ENCODE measurements at places on chromosomes 11 and 22.

DNA sequence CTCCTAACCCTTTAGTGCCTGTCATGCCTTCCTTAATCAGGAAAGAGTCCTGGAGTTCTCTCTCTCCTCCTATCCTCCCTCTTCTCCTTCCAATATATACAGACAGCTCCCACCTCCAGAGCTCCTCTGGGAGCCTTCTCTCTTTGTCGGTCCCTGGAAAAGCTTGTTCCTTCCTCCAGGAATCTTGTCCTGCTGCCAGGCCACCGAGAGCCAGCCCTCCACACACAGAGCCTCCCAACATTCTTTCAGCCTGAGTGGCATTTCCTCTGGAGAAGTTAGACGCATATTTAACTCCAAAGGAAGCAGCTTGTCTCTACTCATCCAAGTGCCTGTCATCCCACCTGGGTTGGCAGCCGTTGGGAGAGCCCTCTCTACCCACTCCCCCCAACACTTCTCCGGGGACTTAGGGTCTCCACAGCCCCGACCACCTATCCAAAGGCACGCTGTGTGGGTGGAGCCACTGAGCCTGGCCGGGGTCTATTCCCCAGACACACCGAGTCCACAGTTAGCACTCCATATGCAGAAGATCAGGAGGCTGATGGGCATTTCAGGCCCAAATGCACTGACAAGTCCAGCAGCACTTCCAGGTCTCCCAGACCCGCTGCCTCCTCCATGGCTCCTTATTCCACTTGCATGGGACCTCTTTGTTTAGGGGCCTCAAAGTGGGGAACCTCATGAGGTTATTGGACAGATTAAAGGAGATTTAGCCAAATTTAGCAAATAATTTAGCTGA is 31.1 kb downstream of the DKK3 start:
- no peak for DNase-seq

- no peak for DNase-seq
Observed at GRCh38 chr11:103863497-103863896, 172.9 kb upstream of the DDI1 start.

GRCh38 chr22:33659448-33659847 is 260.8 kb downstream of the LARGE1 start:
- DNase-seq: no peak

DNA sequence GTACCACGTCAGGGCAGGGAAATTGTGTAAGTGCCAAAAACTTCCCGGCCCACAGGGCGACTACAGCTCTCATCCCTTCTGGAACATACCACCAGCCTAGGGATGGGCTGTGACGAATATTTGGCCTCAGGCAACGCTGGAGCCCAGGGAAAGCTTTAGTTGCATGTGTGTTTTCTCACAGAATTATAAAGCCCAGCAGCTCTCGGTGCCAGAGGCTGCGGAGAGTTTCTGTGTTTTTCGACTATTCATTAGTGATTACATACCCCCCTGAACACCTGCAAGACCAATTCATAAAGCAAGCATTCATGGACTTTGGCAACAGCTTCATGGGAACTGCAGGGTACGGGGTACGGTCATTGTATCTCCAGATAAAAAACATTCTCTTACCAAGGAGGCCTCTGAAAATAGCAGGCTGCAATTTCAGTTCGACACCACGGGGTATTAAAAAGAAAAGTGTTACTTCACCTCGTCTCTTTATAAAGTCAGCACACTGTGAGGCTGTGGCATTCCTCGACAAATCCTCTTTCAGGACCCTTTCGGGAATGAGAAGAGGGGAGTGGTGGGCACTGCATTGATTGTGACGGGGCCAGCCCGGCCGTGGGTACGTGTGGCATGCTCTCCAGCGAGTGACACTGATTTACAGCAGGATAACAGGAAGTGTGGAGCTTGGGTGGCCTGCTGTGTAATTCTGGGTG is 243.6 kb upstream of the SORL1-AS1 start:
- no peak for DNase-seq

- DNase-seq: no peak
Observed at GRCh38 chr11:130063451-130063850, 6.2 kb upstream of the APLP2 start.
